Stimulated activated CD4-positive, alpha-beta T cell treated with anti-CD3 and anti-CD28 coated beads, Interleukin-2, amount 100 ng/mL, for 24 hours (primary cell): ENCODE measurements at places on chromosomes 16 and 17.

- no peak for DNase-seq
Observed at GRCh38 chr17:72393553-72393952, 272.7 kb downstream of the SOX9 start.

GRCh38 chr16:67907397-67908180 is 14.5 kb downstream of the PSKH1 start:
- no peak for DNase-seq

- DNase-seq = no peak
Observed at GRCh38 chr16:11064202-11064540, 119.8 kb downstream of the CLEC16A start.

- no peak for DNase-seq
Observed at GRCh38 chr16:13995194-13995593, 75.2 kb downstream of the ERCC4 start.

GRCh38 chr17:56681561-56682266 is 88.2 kb downstream of the NOG start:
- no peak for DNase-seq

GRCh38 chr16:89015271-89015859 is 38.4 kb upstream of the CBFA2T3 start:
- DNase-seq = no peak

- no peak for DNase-seq
Observed at GRCh38 chr17:78785663-78786057, 3.6 kb upstream of the CYTH1 start.

GRCh38 chr17:40720899-40721298 is 17.3 kb upstream of the KRT24 start:
- DNase-seq = no peak

GRCh38 chr16:67531247-67531646 is 2.6 kb downstream of the RIPOR1 start:
- DNase-seq = no peak

GRCh38 chr16:57916735-57917438 is 54.0 kb downstream of the CNGB1 start:
- DNase-seq = no peak

- DNase-seq = no peak
Observed at GRCh38 chr16:70614208-70614951, 32.0 kb upstream of the IL34 start.

DNA sequence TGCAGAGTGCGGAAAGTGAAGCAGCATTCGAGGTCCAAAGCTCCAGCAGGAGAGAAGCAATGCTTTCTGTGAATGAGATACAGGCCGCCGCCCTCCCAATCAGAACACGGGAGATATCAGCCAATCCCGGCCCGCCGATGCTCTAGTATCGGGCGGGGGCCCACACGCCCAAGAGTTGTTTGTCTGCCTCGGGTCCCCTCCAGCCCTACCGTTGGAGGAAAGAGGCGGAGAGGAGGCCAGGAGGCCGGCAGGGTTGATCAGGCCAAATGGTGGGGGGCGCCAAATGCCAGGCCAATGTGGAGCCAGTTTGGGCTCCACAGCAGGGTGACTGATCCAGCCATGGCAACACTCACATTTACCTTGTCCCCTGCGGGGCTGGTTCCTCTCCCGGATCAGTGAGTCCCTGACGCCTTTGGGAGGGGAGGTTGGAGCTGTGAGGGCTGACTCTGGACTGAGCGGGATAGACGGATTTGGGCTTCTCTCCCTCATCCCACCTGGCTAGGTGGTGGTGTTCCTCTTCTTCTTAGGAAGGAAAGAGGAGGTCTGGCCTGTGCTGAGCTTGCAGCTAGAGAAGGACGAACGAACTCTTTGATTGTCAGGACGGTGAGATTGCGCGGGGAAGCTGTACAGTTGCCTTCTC is 10.4 kb upstream of the CUEDC1 start:
- DNase-seq = no peak

DNA sequence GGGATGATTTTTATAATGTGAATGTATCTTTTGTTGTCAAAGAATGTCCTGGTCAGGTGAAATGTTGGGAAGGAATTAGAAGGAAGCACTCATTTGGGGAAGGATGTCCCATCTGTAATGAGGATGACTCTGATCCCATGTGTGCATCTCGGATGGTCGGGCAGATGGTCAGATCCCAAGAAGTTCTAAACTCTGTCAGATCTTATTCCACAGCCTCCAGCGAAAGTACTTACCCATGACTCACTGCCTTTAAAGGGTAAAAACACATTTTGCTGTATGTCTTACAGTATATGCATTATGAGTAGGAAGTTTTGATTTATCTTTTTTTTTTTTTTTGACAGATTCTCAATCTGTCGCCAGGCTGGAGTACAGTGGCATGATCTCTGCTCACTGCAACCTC is 548 bp upstream of the KRTAP4-11 start:
- DNase-seq = no peak

DNA sequence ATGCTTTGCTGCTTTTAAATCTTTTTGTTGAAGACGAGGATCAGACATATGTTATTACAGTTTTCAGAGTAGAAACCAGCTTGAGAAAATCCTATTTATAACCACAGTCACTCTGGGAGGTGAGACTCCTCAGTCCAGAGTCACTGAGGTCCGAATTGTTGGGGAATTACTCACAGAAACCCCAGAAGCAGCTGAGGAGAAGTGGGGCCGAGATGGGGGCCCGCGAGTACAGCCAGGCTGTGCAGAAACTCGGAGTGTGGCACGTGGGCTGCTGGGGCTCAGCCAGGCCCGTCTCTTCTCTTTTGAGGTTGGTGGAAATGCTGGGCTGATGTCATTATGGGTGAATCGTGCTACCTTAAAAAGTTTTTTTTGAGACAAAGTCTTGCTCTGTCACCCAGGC is 14.4 kb upstream of the GNG13 start:
- DNase-seq = no peak

DNA sequence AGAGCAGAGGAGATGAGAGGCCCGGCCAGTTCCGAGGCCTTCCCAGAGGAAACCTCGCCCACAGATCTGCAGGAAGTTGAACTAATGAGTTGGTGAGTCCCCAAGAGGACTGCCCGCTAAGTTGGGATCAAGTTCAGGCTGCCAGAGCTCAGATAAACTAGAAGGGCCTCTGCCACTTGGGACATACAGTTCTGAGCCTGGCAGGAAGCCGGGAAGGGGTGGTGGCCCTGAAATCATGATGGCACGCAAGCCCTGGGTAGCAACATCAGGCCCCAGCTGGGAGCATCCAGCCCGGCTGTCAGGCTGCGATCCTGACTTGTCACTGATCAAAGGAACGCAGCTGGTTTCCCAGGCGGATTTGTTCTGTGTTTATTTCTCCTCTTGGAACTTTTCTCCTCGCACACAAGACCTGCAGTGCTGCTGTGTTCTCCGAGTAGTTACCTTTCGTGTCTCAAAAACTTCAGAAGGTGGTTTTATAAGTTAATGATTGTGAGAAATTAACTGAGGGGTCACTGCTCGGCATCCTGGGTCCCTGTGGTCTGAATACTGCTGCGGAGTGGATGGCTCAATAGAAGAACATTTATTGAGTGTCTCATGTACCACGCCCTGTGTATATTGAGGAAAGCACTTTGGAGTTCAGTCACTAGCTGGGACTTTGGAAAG is 8.0 kb upstream of the WFDC1 start:
- DNase-seq = no peak

GRCh38 chr17:19386051-19386929 is 700 bp downstream of the MFAP4 start:
- DNase-seq = no peak

DNA sequence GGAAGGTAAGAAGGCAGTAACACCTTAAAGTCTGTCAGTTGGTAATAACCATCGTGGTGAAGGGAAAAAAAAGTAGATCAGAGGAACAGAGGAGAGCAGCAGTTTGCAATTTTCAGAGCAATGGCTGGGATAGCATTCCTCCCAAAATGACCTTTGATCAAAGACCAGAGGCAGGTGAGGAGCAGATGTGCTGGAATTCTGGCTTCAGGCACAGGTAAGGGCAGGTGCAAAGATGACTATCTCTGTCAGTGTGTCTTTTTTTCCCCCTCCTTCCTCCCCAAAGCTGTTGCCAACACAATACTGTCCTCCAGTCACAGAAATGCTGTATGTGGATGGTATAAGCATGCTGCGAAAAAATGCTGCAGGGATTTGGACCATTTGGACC is 166.7 kb downstream of the XYLT1 start:
- DNase-seq = no peak

- no peak for DNase-seq
Observed at GRCh38 chr17:39949028-39949427, 13.8 kb upstream of the GSDMA start.

DNA sequence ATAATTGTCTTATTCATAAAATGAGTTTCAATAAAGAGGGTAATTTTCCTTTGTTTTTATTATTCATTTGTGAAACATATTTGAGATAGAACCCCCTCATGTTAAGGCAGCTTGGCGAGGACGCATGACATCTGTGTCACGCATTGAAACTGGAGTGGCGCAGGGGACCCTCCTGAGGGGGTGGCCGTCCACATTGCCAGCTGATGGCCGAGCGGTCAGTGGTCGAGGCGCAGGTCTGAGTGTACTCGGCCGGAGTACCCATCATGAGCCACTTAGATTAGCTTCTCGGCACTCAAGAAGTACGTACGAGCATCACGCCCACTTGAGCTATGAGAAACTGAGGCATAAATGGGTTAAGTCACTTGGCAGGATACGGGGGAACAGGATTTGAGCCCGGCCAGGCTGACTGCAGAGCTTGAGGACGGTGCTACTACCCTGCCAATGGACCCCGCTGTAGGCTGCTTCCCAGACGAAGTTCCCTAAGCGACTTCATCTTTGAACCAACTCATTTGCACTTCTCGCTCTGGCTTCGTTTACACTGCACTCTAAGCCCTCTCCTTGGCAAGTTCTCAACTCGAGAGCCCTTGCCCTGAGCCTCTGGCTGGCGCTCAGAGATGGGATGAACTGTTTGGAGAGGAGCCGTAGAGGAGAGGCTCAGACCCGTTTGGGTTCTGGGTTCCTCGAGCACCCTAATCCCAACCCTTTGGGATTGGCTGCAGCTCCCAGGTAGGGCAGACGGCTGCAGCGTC is 91.8 kb downstream of the SDK2 start:
- no peak for DNase-seq

- no peak for DNase-seq
Observed at GRCh38 chr17:34486761-34487160, 92.6 kb upstream of the TMEM132E start.

DNA sequence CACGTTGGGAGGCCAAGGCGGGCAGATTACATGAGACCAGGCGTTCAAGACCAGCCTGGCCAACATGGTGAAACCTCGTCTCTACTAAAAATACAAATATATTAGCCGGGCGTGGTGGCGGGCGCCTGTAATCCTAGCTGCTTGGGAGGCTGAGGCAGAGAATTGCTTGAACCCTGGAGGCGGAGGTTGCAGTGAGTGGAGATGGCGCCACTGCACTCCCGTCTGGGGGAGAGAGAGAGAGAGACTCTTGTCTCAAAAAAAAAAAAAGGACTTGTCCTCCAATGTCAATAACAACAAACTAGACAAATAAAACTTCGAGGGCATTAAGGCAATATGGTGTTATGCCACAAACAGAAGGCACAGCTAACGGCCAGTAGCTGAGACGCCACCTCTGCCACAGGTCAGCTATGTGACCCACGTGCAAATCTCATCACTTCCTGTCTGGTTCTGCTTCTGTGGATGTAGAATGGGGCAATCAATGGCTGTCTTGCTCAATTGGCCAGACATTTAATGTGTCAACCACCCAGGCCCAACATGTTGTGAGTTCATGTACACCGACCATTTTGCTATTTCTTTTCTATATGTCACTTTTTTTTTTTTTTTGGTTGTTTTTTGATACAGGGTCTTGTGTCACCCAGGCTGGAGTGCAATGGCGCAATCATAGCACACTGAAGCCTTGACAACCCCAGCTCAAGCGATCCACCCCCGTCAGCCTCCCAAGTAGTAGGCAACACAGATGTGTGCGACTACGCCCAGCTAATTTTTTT is 834 bp upstream of the TXNDC11 start:
- DNase-seq = peak; percentile 22

GRCh38 chr17:50203086-50203485 is 1.7 kb upstream of the COL1A1 start:
- no peak for DNase-seq

DNA sequence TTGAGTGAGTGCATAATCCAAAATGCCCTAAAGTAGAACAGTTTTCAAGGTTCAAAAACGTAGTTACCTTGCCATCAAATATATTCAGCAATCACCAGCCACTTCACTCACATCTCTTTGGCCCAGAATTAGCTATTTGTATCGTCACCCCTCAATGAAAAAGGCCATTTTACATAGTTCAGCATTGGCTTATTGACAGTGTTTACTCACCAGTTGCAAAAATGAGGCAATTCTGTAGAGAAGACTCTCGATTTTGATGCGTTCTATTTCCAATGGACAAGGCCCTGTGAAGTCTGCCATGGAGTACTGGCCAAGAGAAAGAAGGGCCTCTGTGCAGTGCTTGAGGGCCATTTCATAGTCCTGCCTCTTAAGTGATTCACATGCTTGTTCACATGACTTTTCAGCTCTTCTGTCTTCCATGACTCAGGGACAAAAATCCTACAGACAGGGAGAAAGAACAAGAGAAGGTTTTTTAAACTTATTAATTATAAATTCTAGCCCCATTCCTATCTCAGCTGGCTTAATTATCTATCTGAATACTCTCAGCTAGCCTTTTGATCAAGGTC is 26.5 kb downstream of the HELZ start:
- DNase-seq = no peak

- DNase-seq = no peak
Observed at GRCh38 chr17:56870081-56870651, 36.2 kb downstream of the DGKE start.

GRCh38 chr16:61681673-61682072 is 354.6 kb downstream of the CDH8 start:
- DNase-seq = no peak

DNA sequence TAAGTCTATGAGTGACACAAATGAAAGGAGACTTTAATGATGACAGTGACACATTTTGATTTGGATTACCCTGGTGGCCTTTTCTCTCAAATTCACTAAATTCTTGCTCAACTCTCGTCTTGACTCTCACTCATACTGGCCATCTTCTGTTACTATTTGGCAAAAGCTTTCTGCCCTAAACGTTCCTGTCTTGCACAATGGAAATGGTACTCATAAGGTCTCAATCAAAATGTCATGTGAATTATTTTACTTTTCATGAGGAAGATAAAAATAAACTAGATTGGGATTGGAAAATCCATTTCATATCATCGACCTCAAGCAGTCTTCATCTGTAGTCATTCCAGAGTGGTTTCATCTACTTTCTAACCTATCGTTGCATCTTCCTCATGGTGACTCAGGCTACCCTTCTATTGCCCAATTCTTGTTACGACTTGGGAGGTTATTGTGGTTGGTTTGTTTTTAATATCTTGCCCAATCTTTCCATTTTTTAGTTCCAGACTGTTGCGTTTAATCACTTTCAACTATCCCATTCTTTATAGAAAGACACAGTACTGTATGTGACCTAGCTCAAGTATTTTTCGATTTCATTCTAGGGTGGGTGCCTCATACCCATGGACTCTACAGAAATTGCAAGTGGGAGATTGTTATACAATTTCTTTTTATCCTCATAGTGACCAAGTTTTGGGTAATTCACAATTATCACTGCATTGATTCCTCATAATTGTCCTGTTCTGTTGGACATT is 317.2 kb upstream of the KCNJ16 start:
- no peak for DNase-seq

- DNase-seq = no peak
Observed at GRCh38 chr17:1713160-1713877, 3.1 kb upstream of the TLCD2 start.

- DNase-seq = peak; percentile 60
Observed at GRCh38 chr17:16352303-16352666, 984 bp downstream of the CENPV start.
